ENCODE measurements at places on chromosomes 2 and 18.

GRCh38 chr2:197993830-197994229 is 189.4 kb downstream of the PLCL1 start:
- DNase-seq: no peak

GRCh38 chr2:230947908-230948365 is 22.9 kb upstream of the GPR55 start:
- DNase-seq: no peak

GRCh38 chr2:176843208-176843607 is 369.4 kb upstream of the HNRNPA3 start:
- DNase-seq: no peak

GRCh38 chr2:68193787-68194372 is 36.2 kb downstream of the PNO1 start:
- DNase-seq: no peak

DNA sequence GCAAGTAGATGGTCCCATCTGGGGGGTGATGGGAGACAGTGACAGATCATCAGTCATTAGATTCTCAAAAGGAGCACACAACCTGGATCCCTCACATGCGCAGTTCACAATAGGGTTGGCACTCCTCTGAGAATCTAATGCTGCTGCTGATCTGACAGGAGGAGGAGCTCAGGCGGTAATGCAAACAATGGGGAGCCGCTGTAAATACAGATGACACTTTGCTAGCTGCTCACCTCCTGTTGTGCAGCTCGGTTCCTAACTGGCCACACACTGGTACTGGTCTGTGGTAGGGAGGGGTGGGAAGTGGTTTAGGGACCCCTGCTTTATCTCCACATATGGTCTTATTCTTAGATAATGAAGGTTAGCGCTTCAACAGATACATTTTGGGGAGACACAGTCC is 506.6 kb downstream of the PLCL1 start:
- no peak for DNase-seq

GRCh38 chr2:51350100-51350499 is 318.2 kb upstream of the NRXN1 start:
- peak; percentile 46 for DNase-seq

DNA sequence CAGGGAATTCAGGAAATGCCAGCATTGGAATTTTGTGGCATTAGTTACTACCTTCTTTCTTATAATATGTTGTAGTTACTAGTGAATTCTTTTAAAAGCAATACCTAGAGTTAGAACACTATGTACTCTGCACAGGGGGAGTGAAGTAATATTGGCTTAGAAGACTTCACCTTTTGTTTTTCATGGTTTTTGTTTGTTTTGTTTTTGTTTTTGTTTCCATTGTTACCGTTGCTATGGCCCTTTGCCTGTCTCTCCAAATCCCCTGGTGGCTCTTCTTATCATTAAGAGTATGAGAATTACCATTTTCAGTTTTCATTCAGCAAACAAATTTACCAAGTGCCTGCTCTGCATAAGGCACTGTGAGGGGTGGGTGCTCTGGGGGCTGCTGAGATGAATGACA is 160.1 kb downstream of the HAUS1 start:
- peak; percentile 34 for DNase-seq

GRCh38 chr2:75710577-75711253 is at the start of gene GCFC2:
Gene GCFC2, minus strand, starts transcription at chr2:75710915. Its CDS starts 60 bp downstream, at chr2:75710855.
- DNase-seq: peak; percentile 90

DNA sequence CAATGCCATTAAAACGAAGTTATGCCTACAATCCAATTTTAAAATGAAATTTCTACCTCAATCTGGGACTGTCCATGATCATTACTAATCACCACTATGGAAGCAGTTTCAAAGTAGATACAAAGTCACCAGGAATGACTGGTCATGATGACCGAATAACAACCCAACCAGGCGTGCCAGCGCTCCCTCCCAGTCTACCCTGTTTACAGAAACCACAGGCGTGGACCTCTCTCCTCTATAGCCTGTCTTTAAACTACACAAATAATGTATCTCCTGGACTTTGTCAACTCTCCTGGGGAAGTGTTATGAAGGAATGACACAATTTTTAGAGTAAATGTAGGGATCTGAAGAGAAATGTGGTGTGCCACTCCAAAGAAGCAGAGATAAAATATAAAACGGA is 150.2 kb downstream of the SRBD1 start:
- no peak for DNase-seq

DNA sequence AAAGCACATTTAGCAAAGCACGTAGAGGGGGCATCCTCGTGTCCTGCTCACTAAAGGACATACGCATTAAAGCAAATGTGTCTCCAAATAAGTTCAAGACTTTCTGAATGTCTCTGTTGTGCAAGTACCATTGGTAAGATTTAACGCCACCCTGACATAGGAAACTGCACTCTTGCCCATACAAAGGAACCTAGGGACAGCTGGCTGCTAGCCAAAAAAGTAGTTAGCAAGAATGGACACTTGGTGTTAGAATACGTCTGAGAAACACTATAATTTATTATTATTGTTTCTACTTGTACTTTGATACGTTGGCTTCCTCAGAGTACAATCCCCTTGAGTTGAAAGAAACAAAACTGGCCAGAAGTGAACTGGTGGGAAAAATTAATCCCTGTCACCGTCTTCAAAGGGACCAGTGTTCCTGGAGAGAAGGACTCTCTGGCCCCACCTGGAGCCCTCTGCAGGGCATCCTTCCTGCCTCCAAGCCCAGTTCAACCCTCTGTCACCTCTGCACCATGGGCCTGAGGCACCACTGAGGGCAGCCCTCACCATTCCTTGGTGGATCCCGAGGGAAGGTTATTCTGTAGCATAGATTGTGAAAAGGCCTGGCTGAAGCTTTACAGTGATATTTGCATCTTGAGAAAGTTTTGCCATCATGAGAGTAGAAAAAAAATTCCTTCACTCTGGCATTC is 51.4 kb upstream of the APCDD1 start:
- no peak for DNase-seq

DNA sequence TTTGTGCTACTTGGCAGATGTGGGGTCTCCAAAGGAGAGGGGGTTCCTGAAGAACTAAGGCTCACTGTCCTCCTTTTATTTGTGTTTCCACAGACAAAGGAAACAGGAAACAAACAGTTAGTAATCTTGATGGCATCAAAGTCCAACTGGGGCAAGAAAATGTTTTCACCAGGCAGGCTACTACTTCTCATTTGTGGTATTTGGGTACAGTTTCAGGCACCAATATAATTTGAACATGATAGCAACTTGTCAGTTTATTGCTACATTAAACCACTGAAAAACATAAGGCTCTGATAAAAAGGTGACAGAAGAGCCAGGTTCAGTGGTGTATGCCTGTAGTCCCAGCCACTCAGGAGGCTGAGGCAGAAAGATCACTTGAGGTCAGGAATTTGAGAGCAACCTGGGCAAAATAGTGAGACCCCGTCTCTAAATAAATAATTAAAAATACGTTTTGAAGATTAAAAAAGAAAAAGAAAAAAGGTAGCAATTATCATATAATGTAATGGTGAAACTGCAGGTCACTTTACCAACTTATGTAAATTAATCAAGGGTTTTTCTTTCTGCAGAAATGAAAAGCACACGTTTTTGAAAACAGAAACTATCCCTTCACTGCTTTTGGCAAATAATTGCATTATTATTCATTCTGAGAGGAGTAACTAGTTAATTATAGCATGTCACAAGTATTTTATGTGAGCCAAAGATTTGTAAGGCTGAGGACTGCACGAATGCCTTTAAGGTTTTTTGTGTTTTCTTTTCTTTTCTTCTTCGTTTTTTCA is 157.5 kb upstream of the CAVIN2 start:
- DNase-seq: peak; percentile 7

- no peak for DNase-seq
Measured at GRCh38 chr2:27078267-27079194, at the start of gene EMILIN1. Gene EMILIN1, plus strand, starts transcription at chr2:27078615. Its CDS starts 451 bp downstream, at chr2:27079066.

DNA sequence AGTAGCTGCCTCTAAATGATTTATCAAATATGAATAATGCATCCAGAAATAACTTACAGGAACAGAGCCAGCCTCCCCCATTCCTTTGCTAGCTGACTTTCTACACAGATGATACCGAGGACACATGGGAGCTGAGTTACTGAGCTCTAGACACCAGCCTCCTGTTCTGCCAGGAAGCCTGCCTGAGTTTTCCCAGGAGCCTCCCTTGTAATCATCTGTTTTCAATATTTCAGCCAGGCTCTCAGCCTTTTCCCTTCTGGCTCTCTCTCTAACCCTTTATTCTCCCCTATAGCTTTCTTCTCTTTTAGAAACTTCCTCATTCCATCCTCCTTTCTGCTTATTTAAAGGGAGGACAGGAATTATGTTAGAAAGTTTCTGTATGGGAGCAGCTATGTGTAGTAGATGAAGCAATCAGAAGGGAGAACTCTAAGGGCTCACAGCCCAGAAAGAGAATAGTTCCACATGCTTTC is 911.6 kb downstream of the TDRD15 start:
- DNase-seq: no peak

DNA sequence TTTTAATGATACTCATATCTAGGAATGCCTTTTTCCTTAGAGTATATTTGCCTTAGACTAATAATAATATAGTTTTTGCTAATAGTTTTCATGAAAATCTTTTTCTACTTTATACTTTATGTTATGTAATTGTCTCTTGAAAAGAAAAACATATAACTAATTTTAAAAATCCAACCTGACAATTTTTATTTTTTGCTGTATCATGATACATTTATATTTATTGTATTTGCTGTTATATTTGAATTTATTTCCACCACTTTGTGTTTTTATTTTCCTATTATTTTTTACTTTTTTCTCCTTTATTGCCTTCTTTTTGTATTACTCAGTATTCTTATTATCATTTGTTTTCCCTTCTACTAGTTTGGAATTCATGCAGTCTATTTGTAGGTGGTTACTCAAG is 85.4 kb downstream of the MBD5 start:
- DNase-seq: no peak

- DNase-seq: no peak
Measured at GRCh38 chr2:149098701-149099100, 60.2 kb downstream of the LYPD6B start.

- no peak for DNase-seq
Measured at GRCh38 chr2:166519391-166519962, 25.4 kb upstream of the SCN7A start.

DNA sequence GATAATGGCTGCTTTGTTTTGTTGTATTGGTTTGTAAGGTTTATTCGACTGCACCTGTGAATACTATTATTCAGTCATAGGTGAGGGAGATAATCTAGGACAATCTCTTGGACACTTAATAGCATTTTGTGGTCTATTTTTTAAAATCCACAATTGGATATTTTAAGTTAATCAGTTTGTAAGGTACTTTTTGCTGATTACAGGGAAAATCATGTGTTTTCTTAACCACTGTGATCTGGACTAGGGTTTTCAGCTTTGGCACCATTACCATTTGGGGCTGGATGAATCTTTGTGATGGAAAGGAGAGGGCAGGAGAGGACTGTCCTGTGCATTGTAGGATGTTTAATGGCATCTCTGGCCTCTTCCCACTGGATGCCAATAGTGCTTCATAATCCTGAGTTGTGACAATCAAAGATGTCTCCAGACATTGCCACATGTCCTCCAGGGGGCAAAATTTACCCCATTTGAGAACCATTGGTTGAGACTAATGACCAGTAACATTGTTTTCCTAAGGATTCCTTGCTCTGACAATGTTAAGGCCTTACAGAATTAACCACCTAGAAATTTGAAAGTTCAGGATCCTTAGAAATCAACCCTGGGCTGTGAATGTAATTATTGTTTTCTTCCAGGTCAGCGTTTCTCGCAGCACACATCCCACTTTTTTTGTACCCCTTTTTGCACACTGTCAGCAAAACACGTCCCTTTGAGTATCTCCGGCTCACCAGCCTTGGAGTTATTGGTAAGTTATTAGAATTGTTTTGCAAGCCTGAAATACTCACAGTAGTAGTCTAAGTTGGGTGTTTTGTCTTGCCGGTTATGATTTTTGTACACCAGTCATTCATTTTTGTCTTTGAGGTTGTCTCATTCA is 15.6 kb downstream of the CNOT9 start:
- no peak for DNase-seq

DNA sequence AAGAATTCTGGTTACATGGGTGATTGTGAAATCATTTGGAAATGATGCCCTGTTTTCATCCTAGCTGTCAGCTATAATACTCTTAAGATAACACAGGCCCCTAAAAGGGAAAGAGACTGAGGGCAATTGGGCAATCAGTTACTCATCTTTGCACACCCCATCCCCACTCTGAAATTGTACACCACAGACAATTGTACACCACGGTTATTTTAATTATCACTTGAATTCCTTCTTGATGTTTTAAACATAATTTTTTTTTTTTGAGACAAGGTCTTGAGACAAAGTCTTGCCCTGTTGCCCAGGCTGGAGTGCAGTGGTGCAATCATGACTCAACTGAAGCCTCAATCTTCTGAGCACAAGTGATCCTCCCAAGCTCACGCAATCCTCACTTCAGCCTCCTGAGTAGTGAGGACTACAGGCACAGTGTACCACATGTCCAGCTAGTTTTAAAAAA is 862.4 kb upstream of the ACVR2A start:
- peak; percentile 38 for DNase-seq

GRCh38 chr18:39453882-39454281 is 1888.3 kb upstream of the CELF4 start:
- peak; percentile 80 for DNase-seq

DNA sequence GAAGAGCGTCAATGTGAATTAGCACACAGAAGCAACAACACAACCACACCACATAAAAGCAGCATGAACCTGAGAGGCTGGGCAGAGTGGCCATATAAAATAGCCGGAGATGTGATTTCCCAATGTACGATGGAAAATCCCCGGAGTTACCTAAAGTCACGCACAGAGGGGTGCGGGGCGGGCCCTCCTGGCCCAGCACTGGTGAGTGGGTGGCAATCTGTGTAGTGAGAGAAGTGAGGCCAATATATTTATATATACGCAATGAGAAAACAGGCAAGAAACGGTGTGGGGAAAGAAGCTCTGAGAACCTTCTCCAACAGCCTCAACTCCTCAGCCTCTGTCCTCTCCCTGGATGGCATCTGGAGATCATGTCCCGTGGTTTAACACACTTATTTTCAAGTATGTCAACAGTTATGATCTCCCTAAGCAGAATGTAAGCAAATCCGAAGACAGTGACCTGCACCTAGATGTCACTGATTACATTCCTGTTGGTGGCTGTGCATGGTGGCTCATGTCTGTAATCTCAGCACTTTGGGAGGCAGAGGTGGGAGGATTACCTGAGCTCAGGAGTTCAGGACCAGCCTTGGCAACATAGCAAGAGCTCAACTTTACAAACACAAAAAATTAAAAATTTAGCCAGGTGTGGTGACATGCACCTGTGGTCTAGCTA is 41.6 kb downstream of the CRACDL start:
- no peak for DNase-seq

GRCh38 chr2:24163186-24163585 is 11.7 kb upstream of the FAM228A start:
- peak; percentile 12 for DNase-seq

DNA sequence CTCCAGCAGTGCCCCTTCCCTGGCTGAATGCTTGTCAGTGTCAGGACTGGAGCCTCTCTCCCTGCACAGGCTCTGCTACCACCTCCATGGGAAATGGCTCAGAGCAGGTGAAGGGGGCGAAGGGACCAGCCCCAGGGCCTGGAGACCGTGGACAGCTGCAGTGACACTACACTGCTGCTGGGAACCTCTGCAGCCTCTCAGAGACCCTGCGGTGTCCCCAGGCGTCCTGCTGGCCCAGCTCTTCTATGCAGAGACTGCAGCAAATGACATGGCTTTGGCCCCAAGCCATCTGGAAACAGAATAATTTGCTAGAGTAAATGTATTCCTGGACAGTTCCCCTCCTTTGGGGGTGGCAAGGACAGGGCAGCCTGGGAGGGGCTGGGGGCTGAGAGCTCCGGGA is 53.2 kb downstream of the CIB4 start:
- DNase-seq: no peak
